CD4-positive, alpha-beta T cell treated with Interleukin-4 for 4 hours (primary cell): ENCODE measurements at places on chromosomes 4 and X.

- no peak for DNase-seq
Observed at GRCh38 chrX:12610079-12610478, 181.1 kb upstream of the PRPS2 start.

GRCh38 chr4:22661443-22661842, 31.3 kb upstream of the GBA3 start:
- DNase-seq = no peak

DNA sequence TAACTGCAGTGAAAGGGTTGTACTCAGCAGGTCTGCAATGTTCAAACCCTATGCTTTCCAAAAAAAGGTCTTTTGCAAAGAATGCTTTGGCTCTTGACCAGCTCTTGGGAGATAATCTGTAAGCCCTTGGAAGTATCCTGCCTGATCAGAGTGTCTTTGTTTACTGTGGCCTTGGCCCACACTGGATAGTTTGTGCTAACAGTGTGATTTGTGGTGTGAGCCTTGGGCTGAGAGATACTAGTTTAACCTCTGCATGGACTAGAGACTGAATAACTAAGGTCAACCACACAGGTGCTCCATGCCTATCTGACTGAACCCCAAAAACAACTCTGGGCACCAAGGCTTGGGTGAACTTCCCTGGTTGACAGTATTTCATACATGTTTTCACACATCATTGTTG, 3.6 kb upstream of the MAGED1 start:
- no peak for DNase-seq

DNA sequence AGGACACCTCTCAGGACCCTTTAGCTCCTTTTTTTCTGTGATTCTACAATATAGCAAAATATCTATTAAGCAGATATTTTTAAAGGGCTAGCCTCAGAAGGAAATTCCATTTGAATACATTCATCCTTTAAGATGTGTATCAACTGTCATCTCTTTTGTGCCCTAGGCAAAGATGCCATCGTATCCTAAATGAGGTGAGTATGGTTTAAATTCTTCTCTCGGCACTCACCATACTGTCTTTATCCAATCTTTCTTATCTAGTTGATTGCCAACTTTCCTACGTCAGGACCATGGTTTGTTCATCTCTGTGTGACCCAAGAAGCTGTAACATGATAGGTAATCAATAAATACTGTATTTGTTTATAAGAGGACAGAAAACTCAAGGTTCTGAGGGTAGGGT, 176.0 kb downstream of the LDB2 start:
- DNase-seq = no peak
